ENCODE measurements at places on chromosomes 7 and 10.

DNA sequence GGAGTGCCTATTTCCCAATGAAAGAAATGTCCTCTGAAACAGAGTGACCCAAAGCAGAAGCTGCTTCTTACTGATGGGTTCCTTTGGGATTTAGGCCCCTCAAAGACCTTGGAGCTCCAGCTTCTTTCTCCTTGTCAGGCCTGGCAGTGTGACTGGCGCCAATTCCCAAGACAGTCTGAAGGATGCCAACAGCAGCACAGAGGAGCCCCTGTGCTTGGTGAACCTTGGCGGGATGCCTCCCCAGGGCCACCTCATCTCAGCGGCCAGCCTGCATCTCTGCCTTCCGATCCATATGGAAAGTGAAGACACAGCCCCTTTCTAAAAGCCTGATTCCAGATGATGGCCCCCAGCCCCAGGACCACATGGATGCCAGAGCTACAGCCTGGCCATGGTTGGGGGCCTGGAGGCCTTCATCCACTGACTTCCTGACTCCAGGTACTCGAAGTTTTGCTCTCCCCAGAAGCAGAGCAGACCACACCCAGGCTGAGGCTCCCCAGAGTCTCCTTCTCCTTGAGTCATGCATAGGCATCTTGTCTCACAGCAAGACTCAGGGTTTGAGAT, 45.4 kb downstream of the FBXW4 start:
- no peak for DNase-seq

GRCh38 chr7:95303013-95303905, 21.1 kb downstream of the PON1 start:
- no peak for DNase-seq

GRCh38 chr7:64320547-64321513, 7.1 kb downstream of the ZNF736 start:
- no peak for DNase-seq

- no peak for DNase-seq
These were observed 134.5 kb downstream of the CPED1 start for GRCh38 chr7:121123032-121123431.

DNA sequence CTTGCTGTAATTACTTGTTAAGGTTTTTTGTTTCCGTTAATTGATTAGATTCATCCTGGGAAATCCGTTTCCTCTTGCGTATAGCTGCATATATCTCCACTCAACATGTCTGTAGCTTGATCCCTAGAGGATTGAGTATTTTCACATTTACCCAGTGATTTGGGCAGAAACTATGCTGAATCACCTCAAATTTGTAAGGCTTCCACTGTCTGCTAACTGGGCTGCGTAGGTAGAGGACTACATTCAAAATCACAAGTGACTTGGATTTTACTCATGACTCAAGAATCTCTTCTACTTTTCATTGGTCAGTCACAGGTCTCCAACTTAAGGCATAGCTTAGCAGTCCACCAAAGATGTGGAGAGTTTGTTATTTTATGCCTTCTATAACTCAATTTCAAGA, 141.8 kb downstream of the POLR1F start:
- no peak for DNase-seq

- DNase-seq = no peak
These were observed 7.9 kb upstream of the PAX2 start for GRCh38 chr10:100737355-100738054.

DNA sequence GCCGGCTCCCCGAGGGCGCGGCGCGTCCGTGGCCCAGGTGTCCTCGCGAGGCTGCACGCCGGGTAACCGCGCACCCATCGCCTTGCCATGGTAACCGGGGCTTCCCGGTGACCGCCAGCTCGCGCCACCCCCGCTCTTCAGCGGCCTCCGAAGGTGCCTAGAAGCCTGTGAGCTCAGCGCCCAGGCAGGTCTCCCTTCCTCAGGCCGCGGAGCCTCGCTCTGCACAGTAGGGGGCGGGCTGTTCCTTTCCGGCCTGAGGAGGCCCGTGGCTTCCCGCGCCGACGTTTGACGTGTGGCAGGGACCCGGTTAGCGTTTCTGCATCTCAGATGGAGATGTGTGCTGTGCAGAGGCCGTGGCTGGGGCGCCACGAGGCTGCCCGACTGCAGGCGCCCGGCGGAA, 117.1 kb downstream of the DYNC2I1 start:
- peak; percentile 63 for DNase-seq

DNA sequence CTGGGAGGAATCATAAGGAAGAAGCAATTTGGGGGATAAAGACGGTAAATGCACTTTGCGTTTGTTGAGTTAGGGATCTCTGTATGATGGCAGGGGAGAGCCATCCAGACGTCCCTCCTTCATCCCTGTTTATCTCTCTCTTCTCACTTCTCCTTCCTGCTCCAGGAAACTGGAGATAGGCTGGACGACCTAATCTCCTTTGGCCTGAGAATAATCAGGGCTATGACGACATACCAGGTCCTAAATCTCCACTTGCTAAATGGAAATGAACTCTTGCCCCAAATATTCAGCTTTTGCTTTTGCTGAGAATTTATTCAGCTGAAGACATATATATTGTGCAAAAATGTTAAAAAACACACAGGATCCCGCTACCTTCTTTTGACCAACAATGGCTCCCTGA, 182.9 kb upstream of the INHBA start:
- no peak for DNase-seq

DNA sequence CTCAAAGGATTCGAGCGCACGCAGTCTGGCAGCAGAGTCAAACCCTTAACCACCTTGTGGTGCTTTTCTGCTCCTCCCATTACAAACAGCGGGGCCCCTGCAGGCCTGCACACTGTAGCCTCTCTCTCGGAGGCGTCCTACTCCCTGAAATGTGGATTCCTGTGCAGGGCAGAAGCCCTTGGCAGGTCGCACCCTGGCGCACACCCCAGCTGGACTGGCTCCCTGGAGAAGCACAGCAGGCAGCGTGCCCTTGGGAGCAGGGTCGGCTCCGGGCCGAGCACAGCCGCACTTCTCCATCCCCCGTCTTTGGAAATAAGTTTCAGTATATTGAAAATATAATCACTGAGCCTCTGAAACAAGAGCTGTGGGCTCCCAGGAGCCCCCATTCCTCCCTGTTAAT, 144.1 kb downstream of the C10orf105 start:
- no peak for DNase-seq

GRCh38 chr7:141362580-141363435, 188.4 kb upstream of the AGK start:
- DNase-seq = no peak

DNA sequence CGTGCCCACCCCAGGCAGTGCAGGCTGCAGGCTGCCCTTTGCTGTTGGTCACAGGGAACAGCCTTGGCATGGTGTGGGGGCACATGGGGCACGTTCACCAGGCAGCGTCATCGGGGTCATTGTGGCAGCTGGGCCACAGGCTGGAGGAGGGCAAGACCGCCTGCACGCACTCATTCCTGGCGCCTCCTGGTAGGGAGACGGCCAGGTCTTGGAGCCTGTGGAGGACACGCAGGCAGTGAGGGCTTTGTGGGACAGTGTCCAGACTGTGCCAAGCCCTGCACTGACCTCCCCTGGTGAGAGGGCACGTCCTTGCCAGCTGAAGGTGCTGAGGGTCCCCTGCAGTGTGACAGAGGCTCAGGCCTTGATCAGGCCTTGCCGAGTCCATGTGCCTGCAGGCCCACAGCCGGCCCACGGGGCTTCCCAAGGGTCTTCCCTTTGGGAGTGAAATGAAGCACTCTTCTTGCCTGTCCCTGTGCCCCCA, 76.4 kb downstream of the NKX6-2 start:
- DNase-seq = no peak

DNA sequence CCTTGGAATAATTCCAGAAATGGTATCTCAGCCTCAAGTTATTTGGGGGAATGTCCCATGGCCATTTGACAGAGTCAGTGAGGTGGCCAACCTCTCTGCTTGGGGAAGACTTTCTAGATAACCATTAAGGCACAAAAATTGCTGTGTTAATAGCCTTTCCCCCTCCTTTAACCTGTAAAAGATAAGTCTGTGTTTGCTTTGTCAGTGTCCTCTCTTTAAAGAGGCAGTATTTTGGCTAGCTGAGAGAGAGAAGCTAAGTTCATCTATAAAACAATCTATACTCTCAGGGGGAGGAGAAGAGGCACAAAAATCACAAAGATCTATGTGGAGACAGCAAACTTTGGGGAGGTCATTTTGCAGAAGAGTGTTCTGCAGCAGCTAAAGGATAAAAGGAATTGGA, 72.1 kb downstream of the PLCE1 start:
- no peak for DNase-seq

DNA sequence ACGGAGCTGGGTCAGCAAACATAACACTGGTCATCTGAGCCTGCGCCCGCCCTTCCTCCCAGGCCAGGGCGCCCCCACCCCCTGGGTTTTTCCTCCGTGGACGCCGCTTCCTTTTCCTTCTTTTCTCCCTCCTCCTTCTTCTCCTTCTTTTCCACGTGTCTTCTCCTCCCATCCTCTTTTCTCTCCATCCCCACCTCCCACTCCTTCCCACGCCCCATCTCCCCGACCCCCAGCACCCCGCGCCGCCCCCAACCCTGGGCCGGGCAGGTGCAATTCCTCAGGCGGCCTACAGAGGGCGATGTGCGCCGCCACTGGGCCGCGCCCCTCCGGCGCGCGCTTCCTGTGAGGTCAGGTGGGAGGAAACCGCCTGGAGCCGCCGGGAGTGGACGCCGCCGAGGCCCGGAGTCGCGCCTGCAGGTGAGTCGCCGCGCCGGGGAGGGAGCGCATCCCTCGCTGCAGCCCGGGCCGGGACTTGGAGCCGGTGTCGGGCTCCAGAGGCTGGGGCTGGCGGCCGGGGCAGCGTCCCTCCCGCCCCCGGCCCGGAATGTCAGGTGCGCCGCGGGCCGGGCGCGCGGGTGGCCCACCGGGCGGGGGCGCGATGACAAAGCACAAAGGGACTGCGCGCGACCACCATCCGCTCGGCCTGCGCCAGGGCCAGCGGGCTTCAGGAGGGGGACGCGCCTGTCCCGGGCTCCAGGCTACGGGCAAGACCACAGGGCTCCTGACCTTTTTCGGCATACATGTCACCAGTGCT, at the start of gene FAM241B:
TSS of gene FAM241B (plus strand) at position 351 of the 754 bp plus-strand sequence. CDS start 1,497 bp downstream, outside the sequence.
- peak; percentile 49 for DNase-seq

DNA sequence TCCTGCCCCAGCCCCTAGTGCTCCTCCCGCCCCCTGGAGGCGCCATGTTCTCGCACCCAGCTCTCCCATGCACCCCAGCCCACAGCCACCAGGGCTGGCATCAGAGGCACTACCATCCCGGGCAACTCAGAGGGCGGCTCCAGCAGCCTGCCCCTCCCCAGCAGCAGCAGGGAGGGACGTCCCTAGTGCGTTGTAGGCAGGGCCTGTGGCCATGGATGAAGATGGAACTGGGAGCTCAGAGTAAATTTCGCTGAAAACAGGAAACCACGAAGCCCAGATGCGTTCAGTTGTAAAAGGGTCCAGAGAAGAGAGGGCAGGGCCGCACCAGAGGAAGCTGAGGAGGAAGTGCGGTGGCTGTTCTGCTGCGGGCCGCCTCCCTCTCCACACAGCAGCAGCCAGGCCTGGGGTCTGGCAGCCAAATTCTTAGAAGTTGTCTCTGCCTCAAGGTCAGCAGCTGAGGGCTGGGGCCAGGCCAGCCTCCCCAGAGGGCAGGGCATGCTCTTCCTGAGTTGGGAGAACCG, 24.6 kb downstream of the VSIR start:
- DNase-seq = no peak

DNA sequence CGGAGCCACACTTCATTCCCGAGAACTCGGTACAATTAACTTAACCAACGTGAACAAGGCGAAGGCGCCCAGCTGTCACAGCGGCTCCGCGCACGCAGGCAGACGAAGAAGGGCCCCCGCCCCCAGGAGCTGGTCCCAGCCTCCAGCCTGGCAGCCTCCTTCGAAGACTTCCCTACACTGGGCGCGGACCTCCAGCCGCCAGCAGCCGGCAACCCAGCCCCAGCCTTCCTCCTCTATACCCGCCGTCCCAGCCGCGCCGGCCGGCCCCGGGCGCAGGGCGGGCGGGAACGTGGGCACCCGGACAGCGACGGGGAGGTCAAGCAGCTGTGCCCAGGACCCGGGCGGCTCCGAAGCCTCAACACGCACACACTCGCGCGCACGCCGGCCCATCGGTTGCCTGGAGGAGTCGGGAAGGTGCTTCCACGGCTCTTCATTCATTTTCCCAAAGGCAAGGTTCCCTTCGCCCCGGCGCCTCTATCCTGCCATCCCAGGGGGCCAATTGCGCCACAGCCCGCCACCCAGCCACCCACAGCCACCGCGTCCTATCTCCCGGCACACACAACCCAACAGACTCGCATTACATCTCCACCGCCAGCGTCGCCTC, 1.6 kb downstream of the CHST15 start:
- DNase-seq = no peak

DNA sequence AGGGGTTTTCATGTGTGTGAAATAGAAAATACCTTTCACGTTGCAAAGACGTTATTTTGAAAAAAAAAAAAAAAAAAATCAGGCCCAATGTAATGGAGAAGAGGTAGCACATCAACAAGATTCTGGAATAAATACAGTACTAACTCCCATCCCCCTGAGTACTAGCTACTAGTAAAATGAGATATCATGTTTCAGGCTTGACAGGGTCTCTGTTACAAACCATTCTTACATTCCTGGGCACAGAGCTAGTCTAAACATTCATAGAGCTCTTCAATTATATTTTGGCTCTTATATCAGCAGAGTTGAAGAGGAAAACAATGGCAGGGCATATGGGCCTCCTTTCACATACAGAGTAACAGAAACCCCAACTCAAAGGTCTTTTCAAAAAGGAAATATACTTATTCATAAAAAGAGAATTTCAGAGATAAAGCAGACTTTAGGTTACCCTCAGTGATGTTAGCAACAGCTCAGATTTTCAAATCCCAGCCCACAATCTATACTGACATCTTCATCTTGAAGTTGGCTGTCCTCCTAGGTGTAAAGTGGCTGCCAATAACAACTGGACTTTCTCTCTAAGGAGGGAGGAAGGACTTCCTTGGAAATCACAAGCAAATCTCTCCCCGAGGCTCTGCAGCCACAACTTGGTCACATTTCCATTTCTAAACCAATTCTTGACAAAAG, 18.6 kb downstream of the C7orf33 start:
- DNase-seq = peak; percentile 56

- no peak for DNase-seq
These were observed 243.0 kb upstream of the KLF6 start for GRCh38 chr10:4028027-4028471.

GRCh38 chr7:69018200-69018599, 580.1 kb upstream of the AUTS2 start:
- no peak for DNase-seq

- no peak for DNase-seq
These were observed 66.7 kb downstream of the CREB3L2 start for GRCh38 chr7:137934941-137935883.

DNA sequence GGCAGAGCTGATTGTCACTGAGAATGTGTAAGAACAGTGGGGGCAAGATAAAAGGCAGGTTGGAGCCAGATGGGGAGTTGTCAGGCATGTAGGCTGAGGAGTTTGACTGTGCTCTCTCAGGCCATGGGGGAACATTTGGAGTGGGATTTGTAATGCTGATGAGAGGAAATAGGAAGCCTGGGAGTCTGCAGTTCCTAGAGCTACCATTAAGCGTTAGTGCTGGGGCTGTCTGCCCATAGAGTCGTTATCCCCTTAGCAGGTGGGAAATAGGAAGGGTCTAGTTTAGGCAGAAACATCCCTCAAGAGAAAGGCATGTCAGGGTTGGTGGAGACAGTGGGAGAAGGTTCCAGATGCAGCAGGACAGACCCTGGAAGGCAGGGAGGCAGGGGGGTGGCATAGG, 75.5 kb downstream of the RPS24 start:
- DNase-seq = no peak

- no peak for DNase-seq
These were observed 475.5 kb downstream of the NXPH1 start for GRCh38 chr7:8908889-8909288.

- DNase-seq = no peak
These were observed 137.0 kb upstream of the FGFR2 start for GRCh38 chr10:121735263-121735662.

Measured in NCI-H2029 (cell line).